ENCODE measurements at places on chromosomes 5 and 9. TPM values are rescaled to one million over a fixed set of nuclear protein-coding genes. Genes with fewer than 3 reads are reported as not detected.

- DNase-seq, result no peak
These were observed 4.8 kb downstream of the GM2A start for GRCh38 chr5:151257731-151258181.

DNA sequence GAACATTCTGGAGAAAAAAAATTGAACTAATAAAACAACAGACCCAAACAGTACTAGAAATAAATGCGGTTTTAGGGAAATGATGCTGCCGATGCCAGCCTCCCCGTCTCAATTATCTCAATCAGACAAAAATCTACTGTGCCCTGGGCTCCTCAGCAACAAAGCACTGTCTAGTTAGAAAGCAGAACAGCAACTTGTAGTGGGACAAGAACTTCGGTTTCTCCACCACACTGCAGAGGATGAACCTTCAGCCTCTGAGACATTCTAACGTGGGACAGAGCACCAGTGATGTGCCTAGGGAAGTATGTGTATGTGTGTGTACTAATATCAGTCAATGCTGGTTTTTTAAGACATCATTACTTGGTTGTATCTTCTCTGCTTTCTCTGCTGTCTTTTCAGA is 11.1 kb upstream of the CAST start:
- DNase-seq, result no peak

DNA sequence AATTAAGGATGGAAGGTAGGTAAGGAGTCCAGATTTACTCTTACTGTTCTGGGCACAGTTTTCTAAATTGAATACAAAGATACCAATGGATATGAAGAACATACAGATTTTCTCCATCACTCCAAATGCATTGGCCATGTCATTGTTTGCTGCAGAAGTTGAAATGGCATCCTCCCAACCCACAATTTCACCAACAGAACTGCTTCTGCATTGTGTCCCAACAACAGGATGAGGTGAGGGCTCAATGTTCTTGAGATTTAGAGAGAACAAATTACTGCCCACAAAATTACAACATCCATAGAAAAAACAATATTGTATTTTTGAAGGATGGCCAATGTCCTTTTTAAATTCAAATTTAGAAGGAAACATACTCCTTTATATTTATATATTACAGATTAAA is 88.9 kb downstream of the NUDT12 start:
- DNase-seq, result no peak

ZBTB26 gene
- 6.5 TPM for total RNA-seq

- DNase-seq, result no peak
These were observed 215.8 kb upstream of the TRIM32 start for GRCh38 chr9:116471093-116471906.

ATP10B gene
- total RNA-seq, result 162 TPM

F2RL1 gene
- total RNA-seq, result 87.0 TPM

DNA sequence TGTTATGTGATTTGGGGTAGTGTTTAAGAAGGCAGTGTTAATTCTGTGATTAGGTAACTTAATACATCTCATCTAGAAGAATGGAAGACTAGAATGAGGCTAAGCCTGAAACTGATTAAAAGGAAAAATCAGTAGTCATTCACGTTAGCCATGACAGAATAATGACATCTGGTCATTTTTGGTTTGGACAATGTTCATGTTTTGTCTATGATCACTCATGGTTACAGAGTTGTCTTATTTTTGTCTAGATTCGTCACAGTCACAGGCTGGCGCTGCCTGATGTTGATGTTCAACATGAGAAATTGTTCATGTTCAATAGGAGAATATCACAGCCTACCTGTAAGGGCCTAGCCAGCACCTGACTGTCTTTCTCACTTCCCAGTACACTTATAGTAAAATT is 9.5 kb upstream of the DOCK2 start:
- no peak for DNase-seq

- no peak for DNase-seq
These were observed 17.5 kb upstream of the ECPAS start for GRCh38 chr9:111501648-111502047.

Measured in colonic mucosa (tissue), 4 donors.